Stomach (tissue), 19 donors: ENCODE measurements at places on chromosomes 5 and 9. TPM values are rescaled to one million over a fixed set of nuclear protein-coding genes. Genes with fewer than 3 reads are reported as not detected.
A peak's percentile ranks its signal among the peaks of the same experiment; 100 is the strongest.

The ACSL6 gene
- total RNA-seq, result 7.2 TPM

- peak; percentile 20 for DNase-seq
These were observed 21.8 kb downstream of the MCTP1 start for GRCh38 chr5:95262933-95263660.

DNA sequence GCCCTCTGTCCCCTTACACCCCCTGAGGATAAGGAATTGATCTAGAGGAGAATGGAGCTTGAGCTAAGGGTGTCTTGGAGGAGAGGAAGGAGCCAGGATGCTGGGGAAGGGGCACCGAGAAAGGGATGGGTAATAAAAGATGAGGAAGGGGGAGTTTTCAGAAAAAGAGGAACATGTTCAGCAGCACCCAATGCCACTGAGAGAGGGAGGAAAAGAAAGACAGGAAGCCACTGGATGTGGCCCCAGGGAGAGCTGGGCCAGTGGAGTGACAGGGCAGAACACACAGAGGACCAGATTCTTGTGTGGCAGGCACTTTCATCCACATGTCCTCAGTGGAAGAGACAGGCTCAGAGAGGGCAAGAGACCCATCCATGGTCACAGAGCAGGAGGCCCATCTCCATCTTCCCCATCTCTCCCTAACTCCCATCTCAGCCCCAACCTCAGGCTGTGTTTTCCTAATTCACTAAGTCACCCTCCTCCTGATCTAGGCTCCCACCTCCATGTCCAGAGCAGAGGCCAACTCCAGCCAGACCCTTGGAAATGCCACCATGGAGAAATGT, 7.2 kb downstream of the PFN3 start:
- DNase-seq, result no peak

GRCh38 chr9:113701774-113702755, 174.0 kb upstream of the ZNF618 start:
- no peak for DNase-seq

DNA sequence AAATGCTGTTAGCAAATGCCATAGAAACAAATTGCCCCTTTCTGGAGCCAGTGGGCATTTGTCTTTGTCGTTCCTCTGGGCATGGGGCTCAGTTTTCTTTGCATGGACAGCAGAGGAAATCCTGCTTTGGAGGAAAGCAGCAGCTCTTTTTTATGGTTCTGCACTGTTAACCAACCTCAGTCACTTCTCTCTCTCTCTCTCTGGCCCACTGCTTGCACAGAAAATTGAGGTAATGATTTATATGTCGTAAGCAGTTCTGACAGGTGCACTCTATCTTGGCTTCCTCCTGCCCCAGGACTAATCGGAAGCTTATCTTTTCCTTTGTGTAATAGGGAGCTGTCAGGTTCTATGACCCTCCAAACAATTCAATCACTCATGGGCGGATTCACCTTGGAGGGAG, 159.6 kb upstream of the GPR151 start:
- peak; percentile 19 for DNase-seq

DNA sequence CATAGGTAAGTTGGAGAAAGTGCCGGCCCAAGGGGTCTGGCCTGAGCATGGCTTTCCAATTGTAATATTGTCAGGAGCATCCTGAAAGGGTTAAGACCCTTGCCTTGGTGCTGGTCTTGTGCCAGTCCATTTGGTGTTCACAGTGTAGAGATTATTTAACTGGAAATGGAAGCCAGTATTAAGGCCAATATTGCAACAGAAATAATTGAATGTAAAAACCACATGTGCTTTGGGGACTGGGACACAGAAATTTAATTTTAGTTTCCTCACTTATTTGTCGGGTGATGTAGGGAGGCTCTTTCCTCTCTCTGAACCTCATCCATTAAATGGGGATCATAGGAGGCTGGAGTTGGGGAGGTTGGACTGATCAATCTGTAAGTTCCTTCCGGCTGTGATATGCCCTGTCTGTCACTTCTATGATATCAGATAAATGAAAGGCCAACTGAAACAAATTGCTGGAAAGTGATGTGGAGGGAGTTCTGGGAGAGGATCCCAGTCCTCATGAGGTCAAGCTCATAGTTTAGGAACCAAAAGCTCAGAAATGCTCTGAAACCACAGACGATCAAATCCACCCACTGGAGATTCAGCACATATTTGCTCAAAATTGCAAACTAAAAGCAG, 54.8 kb upstream of the COL15A1 start:
- no peak for DNase-seq

DNA sequence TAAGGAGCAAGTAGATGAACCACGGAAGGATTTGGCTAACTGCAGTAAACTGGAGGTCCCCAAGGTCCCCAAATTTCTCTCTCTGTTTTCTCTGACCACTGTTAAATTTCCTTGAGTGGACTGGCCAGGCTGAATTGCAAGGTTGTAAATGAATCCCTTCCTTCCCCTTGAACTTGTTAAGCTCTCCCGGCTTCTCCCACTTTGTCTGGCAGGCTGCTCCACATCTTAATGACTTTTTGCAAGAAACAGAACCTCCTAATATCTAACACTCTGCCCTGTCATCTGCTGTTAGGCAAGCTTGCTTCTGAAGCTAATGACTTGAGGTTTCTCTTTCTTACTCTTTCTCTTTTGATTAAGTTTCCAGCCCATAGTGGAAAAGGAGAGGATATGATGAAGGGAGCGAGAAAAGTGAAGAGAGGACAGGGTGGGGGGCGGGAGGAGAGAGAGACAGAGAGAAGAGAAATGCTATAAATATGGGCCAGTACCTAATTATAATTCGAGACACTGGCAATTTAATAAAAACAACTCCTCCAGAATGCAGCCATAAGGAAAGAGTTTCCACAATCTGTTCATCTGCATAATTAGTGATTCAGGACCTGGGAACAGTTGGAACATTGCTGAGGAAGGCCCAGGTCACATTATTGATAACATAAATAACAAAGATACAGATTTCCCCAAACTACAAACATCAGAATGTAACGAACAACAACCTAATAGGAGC, 437.3 kb upstream of the MPDZ start:
- DNase-seq, result no peak

The CNTNAP3B gene
- total RNA-seq, result 26.6 TPM

GRCh38 chr5:97547999-97548738, 365.1 kb upstream of the RIOK2 start:
- peak; percentile 41 for DNase-seq

- no peak for DNase-seq
These were observed 297.1 kb downstream of the KCTD16 start for GRCh38 chr5:144467792-144468191.

DNA sequence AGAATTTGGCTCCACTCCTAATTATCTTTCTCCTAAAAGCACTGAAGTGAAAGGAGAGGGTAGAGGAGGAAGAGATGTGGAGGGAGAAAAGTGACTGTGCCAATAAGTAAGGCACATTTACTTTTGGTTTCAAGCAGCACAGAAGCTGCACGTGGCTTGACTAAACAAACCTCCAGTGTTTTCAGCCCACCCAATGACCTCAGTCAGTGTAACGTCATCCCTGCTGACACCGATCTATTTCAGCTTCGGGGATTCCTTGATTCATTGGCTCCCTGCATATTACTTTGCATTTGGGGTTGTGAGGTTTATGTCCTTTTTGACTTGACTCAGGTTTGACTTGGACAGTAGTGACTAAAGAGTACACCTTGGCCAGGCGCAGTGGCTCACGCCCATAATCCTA, 35.6 kb upstream of the NIM1K start:
- no peak for DNase-seq

- peak; percentile 66 for DNase-seq
These were observed 20.1 kb upstream of the TCERG1 start for GRCh38 chr5:146426853-146427618.

The NOP16 gene
- total RNA-seq, result 55.8 TPM

DNA sequence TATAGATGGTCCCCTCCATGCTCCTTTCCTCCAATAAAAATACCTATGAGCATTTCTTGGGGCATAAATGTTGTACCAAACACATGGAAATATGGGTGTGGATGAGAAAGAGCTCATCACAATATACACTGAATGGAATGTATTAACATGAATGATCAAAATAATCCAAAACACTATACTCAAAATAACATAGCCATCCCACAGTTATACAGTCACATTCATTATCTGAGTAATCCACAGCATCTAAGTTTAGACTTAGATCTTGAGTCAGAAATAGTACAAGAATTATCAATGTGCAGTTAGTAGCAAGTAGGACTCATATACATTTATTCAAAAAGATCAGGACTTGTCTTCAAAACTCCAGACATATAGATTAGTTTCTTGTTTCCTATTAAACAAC, 175.2 kb upstream of the NREP start:
- no peak for DNase-seq

The PCDHGA9 gene
- total RNA-seq, result 2.3 TPM
